ENCODE measurements at places on chromosomes 2 and 18. TPM values are rescaled to one million over a fixed set of nuclear protein-coding genes. Genes with fewer than 3 reads are reported as not detected.

DNA sequence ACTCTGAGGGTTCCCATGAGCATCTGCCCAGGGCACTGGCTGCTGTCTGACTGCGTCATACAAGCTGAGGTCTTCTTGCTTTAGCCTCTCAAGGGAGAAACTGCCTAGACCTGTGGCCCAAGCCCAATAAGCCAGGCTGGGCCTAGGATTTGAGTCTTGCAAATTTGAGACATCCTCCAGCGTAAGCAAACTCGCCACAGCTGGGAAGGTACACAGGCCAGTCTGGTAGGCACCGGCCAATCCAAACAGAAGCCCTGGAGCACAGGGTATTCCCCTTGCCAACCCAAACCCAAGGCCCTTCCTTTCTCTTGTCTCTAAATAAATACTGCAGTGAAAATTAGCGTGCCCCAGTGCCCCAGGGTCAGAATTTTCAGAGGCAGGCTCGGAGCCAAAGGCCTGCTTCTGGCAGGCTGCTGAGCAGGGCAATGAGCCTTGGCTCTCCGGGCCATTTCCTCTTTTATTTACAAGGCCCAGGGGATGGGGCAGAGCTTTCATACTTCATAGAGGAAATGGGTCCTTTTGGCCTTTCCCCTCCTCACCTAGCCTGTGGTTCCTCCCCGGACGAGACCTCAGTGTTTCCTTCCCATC is 33.3 kb downstream of the POLR1A start:
- peak; percentile 93 for DNase-seq
- H3K27ac ChIP-seq = peak overlapping the region; percentile 60
- H3K36me3 ChIP-seq = peaks cover 50% of the 10 kb centered on the region

SERPINB2 gene
- total RNA-seq = 0.94 TPM

DNA sequence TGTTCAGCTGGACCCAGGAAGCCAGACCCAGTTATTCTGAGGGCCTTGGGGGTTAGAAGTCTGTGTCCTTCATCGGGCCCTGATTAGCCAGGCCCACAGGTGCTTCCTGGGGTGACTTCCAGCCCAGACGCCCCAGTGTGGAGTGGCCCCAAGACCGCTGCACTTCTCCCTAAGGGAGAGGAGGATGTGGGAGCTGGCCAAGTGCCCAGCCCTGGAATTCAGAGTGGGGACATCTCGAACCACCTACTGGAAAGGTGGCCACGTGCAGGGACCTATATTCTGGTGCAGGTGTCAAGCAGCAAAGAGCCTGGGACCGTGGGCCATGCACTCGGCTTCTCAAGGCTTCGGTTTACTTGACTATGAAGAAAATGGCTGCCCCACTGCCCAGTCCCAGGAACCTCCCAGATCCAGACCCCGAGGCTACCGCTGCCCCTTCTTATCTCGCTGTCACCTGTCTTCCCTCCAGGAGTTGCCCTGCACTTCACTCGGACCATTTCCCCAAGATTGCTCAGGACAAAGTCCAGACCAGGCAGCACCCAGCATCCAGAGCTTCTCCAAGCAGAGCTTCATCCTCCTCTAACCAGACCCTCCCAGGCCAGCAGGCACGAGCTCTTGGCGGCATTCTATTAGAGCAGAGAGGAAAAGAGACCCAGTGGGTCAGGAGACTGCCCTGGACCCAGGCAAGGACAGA is 142.8 kb upstream of the ID2 start:
- no peak for DNase-seq
- no peaks in the 10 kb centered on the region for H3K27me3 ChIP-seq
- no peak overlapping the region for H3K27ac ChIP-seq
- H3K4me1 ChIP-seq = peaks cover 62% of the 10 kb centered on the region

DNA sequence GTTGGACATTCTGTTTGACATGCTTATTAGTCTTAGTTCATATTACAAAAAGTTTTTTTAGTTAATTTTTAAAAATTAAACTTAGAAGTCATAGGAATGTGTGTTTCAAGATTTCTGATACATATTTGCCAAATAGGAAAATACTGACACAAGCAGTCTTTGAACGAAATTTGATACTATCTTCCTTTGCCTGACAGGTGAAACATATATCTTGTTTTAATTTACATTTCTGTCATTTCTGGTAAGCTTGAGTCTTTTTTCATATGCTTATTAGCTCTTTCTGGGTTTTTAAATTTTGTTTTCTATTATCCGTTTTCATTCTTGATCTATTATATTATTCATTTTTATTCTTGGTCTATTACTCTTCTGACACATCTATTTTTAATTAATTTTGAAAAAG is 24.5 kb downstream of the ITGAV start:
- no peak overlapping the region for H3K4me3 ChIP-seq
- no peaks in the 10 kb centered on the region for H3K4me1 ChIP-seq
- no peaks in the 10 kb centered on the region for H3K27me3 ChIP-seq
- H3K36me3 ChIP-seq = no peaks in the 10 kb centered on the region
- no peak for DNase-seq

GRCh38 chr2:172673056-172673683 is 62.5 kb upstream of the RAPGEF4 start:
- DNase-seq = no peak
- H3K27ac ChIP-seq = no peak overlapping the region
- no peaks in the 10 kb centered on the region for H3K36me3 ChIP-seq
- H3K4me1 ChIP-seq = no peaks in the 10 kb centered on the region
- H3K4me3 ChIP-seq = no peak overlapping the region

- H3K4me1 ChIP-seq = no peaks in the 10 kb centered on the region
- no peaks in the 10 kb centered on the region for H3K36me3 ChIP-seq
- peak; percentile 60 for DNase-seq
- H3K4me3 ChIP-seq = no peak overlapping the region
Measured at GRCh38 chr2:204177977-204178522, 241.5 kb downstream of the ICOS start.

DNA sequence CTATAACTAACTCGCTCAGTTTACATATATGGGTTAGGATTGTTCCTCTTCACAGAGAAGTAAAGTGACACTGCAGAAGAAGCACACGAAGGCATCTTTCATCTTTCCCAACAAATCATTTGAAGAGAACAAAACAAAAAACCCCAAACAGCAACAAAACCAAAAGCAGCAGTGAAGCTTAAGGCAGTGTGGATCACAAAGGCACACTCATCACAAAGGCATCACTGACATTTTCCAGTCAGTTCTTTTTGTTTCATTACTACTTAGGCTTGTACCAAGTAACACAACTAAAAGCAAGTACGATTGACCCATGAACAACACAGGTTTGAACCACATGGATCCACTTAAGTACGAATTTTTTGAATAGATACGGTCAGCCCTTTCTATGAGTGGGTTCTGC is 75.7 kb downstream of the RNF152 start:
- no peak for DNase-seq
- no peak overlapping the region for H3K27ac ChIP-seq
- peaks cover 20% of the 10 kb centered on the region for H3K36me3 ChIP-seq
- H3K4me1 ChIP-seq = no peaks in the 10 kb centered on the region
- H3K27me3 ChIP-seq = no peaks in the 10 kb centered on the region
- H3K4me3 ChIP-seq = no peak overlapping the region

TMEM87B gene
- total RNA-seq = 8.8 TPM

All from right atrium auricular region (tissue), 2 donors.